Glutamatergic neuron (in vitro differentiated cells): ENCODE measurements at places on chromosomes 7 and 10. TPM values are rescaled to one million over a fixed set of nuclear protein-coding genes. Genes with fewer than 3 reads are reported as not detected.

Gene MNX1
- 0.59 TPM for total RNA-seq

Gene ZNF248
- 11.1 TPM for total RNA-seq

Gene FZD1
- total RNA-seq, result 4.9 TPM

- no peak for DNase-seq
- H3K27ac ChIP-seq, result no peak overlapping the region
- peaks cover 13% of the 10 kb centered on the region for H3K4me1 ChIP-seq
- H3K36me3 ChIP-seq, result peaks cover 16% of the 10 kb centered on the region
Measured at GRCh38 chr7:132187391-132187790, 388.9 kb downstream of the PLXNA4 start.

DNA sequence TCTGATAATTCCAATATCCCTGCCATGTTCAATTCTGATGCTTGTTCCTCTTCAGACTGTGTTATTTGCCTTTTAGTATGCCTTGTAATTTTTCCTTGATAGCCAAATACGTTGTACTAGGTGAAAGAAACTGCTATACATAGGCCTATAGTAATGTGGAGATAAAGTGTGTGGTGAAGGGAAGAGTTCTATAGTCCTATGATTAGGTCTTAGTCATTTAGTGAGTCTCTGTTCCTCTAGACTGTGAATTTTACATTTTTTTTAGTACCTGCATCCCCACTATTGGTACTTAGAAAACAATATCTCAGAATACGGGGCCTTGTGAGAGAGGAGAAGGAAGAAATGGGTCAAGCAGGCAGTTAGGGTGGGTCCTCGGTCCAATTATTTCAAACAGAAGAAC is 59.6 kb upstream of the SEMA3E start:
- H3K4me1 ChIP-seq, result no peaks in the 10 kb centered on the region
- H3K4me3 ChIP-seq, result no peak overlapping the region
- H3K27ac ChIP-seq, result no peak overlapping the region
- H3K36me3 ChIP-seq, result peaks cover 4% of the 10 kb centered on the region
- no peaks in the 10 kb centered on the region for H3K27me3 ChIP-seq

GRCh38 chr10:130491011-130491692 is 355.0 kb downstream of the GLRX3 start:
- no peak overlapping the region for H3K27ac ChIP-seq
- no peak overlapping the region for H3K4me3 ChIP-seq
- H3K36me3 ChIP-seq, result no peaks in the 10 kb centered on the region
- peaks cover 2% of the 10 kb centered on the region for H3K27me3 ChIP-seq

GRCh38 chr7:139340808-139341057 is 404 bp upstream of the FMC1 start:
- peak overlapping the region; percentile 96 for H3K4me3 ChIP-seq
- DNase-seq, result no peak
- peak overlapping the region; percentile 100 for H3K27ac ChIP-seq
- peaks cover 13% of the 10 kb centered on the region for H3K27me3 ChIP-seq
- peaks cover 4% of the 10 kb centered on the region for H3K4me1 ChIP-seq

GRCh38 chr10:98060079-98060478 is 29.7 kb upstream of the CRTAC1 start:
- no peaks in the 10 kb centered on the region for H3K4me1 ChIP-seq
- no peak for DNase-seq
- peaks cover 5% of the 10 kb centered on the region for H3K27me3 ChIP-seq
